ENCODE measurements at places on chromosomes 1 and 21.

DNA sequence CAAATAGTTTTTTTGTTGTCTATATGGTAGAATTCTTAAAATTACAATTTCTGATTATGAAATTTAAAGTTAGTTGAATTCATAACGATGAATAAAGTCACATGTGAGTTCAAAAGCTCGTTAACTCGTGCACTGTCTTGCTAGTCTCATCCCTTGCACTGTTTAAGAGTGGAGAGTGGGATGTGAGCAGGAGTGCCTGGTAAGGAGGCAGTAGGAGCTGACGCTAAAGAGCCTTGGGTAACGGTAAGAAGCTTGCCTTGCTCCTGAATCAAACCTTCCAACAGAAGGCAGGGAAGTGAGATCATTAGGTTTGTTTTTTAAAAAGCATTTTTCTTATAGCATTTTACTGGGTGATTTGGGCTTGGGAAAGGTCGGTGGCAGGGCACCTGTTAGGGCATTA, 2.3 kb upstream of the FASLG start:
- no peak for DNase-seq

GRCh38 chr1:101025657-101026429, at the start of gene DPH5:
Gene DPH5 (minus strand): TSS chr1:101025784. CDS start chr1:101025443, 341 bp downstream.
- DNase-seq, result peak; percentile 86

- DNase-seq, result no peak
Measured at GRCh38 chr1:115237023-115237422, 101.0 kb downstream of the NGF start.

DNA sequence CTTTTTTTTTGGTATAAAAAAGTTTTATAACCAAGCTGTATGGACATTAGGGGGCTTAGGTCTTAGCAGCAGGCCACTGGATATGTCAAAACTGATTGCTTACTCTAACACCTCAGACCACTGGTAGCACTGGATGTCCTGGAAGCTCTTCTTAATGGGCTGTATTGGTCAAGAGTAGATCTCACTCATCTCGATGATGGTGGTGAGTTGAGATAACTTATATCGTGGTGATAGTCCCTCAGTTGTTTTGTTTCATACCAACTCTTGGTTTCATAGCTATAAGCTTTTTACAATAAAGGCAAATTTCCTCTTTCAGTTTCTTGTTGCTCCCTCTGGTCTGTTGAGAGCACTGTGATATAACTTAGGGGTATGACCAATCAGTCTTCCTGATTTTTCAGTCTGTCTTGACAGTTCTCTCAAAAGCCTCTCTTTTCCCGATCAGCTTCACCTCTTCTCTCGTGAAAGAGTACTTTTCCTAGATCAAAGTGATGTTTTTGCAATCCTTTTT, 9.7 kb upstream of the AGO1 start:
- no peak for DNase-seq

DNA sequence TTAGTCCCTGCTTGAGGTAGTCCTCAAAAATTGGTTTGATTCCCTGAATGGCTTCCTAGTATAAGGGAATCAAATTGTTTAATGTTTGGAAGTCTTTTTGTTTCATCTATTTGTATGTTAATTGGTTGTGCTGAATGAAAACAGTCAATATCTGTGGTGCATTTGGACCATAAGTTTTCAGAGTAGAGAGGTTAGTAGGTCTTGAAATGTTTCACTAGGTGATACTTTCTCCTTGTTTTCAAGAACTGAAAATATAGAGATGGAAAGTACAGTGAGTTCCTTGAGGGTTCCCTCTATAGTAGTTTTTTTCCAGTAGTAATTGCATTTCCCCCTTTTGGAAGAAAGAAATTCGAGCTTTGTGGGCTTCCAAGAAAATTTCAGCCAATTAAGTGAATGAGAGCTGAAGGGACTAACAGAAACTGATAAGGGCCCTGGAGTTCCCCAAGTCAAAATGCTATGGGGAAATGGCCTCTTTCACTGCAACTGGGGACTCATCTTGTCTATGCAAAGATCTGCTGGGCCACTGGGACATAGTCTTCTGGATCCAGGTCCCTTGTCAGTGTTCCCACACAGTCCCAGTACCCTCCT, 18.6 kb upstream of the CEP350 start:
- no peak for DNase-seq

Measured in pancreas (tissue), 10 donors.